ENCODE measurements at places on chromosomes 5 and 9.

DNA sequence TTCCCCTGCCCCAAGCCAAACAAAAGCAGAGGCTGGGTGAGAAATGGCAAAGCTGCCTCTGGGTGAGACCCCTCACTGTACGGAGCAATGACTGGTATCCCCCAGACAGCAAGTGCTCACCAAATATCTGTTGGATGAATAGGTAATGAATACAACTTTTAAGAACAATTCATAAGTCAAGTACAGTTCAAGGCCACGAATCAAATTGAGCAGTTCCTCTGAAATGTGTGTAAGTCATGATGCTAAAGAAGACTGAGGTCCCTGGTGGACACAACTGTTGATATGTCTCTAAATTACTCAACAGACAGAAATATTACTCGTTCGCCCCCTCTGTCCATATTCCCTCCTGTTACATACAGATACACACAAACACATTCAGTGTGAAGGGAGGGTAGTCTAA, 160.7 kb downstream of the GLIS3 start:
- DNase-seq, result no peak

DNA sequence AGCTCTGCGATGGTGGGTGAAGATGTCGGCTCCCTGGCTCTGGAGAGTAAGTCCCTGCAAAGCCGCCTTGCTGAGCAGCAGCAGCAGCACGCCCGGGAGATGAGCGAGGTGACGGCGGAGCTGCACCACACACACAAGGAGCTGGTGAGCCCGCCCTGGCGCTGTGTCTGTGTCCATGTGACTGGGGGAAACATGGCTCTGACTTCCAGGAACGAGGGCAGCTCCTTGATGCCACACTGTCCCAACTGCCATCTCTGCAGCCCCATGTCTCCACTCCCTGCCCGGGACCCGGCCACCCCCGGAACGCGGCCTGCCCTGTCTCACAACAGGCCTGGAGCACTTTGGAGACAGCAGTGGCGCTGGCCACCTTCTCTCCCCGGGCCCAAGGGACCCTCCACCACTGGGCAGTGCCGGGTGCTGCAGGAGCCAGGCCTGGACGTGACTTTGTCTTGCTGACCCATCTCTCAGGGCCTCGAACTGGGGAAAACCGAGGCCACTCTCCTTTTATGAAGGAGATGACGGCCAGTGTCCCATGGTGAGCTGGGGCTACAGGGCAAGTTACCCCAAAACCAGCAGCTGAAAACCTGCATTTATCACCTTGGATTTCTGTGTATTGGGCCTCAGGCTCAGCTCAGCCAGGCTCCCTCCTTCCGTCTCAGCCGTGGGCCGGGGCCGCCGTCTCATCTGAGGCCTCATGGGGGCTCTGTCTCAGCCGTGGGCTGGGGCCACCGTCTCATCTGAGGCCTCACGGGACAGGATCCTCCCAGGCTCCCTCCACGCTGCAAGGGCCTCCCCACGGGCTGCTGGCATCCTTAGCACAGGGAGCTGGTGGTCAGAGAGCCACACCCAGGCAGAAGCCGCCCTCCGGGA, 28.6 kb downstream of the CEP72 start:
- no peak for DNase-seq

- DNase-seq, result no peak
Observed at GRCh38 chr9:137547687-137548543, 2.3 kb downstream of the PNPLA7 start.

DNA sequence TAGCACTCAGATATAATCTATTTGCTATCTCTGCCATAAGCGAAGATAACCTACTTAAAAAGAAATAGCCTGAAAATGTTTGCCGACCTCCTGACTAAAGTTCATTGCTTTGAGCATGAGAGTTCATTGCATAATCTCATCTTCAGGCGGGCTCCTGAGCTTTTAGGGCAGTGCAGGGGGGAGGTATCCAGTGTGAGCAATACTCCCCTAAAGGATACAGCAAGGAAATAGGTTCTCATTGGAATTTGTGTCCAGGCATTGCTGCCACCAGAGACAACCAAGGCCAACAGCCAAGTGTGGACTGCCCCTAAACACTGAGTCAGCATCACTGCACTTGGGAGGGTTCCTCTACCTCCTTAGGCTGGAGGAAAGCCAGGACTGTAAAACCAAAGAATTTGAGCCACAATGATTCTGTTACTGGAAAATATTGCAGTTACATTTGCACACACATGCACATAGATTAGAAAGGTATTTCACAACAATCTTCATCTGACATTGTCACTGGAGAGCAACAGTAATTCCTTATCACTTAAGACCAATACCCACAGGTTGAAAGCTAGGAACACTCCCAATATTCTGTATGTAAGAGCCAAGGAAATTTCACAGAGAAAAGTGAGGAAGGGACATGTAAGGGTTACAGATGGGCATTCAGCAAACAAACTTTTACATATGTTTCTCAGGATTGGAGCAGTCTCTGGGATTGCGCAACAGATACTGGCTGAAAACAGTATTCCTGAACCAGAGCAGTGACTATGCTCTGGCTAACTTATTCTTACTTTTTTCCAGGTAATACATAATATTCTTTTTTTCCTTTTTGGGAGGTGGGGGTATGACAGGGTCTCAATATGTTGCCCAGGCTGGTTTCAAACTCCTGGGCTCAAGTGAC, 98.6 kb upstream of the TLE1 start:
- DNase-seq, result peak; percentile 90

DNA sequence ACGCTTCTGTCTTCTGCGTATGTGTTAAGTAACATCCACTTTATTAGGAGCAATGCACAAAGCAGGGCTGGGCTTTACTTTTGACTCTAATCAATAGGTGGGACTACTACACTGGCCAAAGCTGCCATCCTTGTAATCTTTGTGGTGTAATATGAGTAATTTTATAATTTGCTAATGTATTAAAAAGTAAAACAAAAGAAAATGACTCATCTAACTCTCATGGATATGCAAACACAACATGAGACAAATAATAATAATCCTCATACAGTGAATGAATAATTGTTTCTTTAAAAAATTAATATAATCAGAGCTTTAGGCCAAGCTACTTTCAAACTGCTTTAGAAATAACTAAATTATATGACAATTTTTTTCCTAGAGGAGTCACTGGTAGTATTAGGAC, 90.7 kb downstream of the NR3C1 start:
- DNase-seq, result no peak

- DNase-seq, result no peak
Observed at GRCh38 chr5:161256957-161257356, 289.6 kb downstream of the GABRB2 start.

- no peak for DNase-seq
Observed at GRCh38 chr5:141804475-141804874, 73.7 kb downstream of the PCDH1 start.

DNA sequence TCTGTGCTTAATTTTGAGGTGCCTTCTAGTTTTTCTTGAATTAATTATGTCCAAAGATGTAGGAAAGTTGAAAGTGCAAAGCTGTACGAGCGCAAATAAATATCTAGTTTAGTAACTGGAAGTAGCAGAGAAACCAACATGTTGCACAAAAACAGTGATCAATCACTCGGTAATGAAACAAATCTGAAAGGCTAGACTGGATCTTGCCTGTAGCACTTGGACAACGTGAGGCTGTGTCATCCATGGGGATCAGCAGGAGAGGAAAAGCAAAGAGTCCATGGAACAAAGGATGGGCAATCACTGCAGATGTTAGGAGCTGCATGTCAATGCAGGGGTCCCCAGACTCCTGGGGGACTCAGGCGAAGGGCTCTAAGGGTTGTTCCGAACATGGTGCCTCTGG, 424.2 kb downstream of the IRX1 start:
- DNase-seq, result no peak

- DNase-seq, result peak; percentile 65
Observed at GRCh38 chr5:138544181-138545134, 1.4 kb upstream of the ETF1 start.

DNA sequence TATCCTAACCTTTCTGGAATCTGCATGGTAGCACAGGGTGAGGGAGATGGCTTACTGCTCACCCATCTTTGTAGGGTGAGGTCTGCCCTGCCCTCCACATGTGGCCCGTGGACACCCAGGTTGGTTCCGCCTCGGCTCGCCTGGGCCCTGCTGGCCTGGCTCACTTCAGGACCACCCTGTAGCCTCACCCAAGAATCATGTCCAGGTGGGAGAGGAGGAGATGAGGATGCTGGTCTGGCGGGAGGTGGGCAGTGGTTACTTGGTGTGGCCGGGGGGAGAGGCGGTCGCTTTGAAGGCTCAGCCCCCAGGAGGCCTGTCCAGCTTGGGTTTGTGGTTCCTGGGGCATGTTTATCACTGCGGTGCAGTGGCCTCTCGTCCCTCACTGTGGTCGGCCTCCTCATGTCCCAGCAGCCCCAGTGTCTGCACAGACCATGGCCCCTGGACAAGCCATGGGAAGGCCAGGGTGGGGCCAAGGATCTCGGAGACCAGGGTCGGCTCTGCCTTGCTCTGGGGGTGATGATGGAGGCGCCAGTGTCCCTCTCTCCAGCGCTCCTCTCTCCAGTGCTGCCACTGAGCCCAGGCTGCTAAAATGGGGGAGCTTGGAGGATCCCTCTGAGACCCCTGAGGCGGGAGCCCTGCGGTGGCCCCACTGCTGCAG, 4.6 kb downstream of the OBP2B start:
- peak; percentile 18 for DNase-seq

DNA sequence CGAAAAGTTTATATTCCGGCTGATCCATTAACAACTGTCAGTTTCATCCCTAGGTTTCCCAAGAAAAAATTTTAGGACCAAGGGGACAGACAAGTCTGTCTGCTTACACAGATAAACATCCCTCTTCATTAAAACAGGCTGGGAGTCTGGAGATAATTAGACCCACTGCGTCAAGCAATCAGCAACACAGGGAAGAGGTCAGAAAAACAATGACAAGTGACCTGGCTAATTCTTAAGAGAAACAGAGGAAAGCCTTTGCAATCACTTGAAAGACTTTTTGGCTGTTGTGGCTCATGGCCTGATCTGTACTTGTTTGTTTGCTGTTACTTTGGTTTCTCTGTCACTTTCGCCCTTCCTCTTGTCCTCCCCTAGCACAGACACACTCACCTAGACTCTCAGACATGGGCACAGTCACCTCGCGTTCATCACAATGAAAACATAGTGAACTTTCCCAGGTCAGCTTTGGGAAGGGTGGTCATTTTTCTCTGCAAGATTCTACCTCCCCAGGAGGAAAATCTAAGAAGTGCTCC, 2.9 kb upstream of the CCDC192 start:
- no peak for DNase-seq

GRCh38 chr5:36444582-36445418, 143.1 kb upstream of the RANBP3L start:
- no peak for DNase-seq

DNA sequence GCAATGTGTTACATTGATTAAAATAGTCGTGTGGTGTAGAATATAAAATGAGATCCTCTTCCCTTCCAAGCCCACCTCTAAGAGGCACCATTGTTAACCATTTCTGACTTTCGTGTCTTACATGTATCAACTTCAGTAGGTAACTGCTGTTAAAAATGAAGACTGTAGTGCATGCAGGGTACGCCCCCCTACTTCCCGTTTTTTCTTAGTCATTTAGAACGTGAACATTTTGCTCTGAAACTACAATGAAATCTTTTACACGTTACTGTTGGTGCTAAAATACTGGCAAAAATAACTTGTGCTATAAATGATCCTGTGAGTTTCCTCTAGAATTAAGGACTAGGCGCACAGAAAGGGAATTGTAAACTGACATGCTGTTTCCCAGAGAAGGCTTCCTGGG, 41.5 kb downstream of the WNK2 start:
- DNase-seq, result peak; percentile 23

- DNase-seq, result peak; percentile 67
Observed at GRCh38 chr5:18281947-18282581, 647.8 kb downstream of the TAF11L14 start.

- no peak for DNase-seq
Observed at GRCh38 chr9:87827341-87827740, 55.3 kb upstream of the SPATA31E1 start.

DNA sequence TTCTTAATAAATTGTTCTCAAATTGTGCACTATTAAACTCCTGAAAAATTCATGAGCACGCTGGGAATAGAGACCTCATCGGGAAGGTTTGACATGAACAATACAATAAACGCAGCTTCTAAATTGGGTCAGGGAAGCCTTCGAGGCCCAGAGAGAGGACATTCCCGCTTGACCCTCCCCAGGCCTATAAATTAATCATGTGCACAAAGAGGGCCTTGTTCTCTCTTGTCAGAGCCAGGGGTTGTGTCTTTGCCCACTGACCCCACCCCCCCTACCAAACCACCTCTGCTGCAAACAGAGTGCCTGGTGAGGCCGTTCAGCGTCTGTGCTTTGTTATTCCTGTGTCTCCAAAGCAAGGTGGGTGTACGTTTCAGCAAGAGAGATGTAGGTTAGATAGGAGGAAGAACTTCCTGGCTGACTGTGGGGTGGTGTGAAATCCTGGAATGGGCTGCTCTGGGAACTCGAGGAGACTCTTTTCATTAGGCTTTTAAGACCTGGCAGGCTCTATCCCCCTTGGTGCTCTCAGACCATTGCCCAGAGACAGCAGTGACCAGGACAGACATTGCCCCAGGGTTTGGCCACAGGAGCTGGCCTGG, 18.2 kb upstream of the DAB2IP start:
- DNase-seq, result no peak

GRCh38 chr5:34667705-34668104, 11.6 kb downstream of the RAI14 start:
- no peak for DNase-seq

DNA sequence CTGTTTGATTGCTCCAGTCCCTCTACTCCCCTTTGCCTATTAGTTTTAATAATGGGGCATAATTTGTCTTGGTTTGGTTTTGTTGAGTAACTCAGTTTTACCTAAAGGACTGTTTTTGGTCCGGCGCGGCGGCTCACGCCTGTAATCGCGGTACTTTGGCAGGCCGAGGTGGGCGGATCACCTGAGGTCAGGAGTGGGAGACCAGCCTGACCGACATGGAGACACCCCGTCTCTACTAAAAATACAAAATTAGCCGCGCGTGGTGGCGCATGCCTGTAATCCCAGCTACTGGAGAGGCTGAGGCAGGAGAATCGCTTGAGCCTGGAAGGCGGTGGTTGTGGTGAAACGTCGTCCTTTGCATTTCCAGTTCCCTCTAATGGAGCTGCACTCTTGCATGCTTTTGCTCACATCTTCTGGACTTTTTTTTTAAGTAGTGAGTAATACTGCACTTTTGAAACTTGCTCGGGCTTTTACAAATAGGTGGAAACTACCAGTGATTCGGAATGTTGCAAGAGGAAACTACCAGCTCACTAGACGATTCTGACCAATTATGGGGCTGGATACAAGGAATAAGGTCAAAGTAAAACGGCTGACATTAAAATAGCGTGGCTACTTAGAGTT, 721 bp upstream of the MAML1 start:
- no peak for DNase-seq

- DNase-seq, result peak; percentile 67
Observed at GRCh38 chr9:21434202-21435014, 5.8 kb upstream of the IFNA1 start.

- DNase-seq, result no peak
Observed at GRCh38 chr5:77851176-77852067, 75.3 kb upstream of the TBCA start.
